WERI-Rb-1 (cell line): ENCODE measurements at places on chromosomes 7 and 10.
A peak's percentile ranks its signal among the peaks of the same experiment; 100 is the strongest.

DNA sequence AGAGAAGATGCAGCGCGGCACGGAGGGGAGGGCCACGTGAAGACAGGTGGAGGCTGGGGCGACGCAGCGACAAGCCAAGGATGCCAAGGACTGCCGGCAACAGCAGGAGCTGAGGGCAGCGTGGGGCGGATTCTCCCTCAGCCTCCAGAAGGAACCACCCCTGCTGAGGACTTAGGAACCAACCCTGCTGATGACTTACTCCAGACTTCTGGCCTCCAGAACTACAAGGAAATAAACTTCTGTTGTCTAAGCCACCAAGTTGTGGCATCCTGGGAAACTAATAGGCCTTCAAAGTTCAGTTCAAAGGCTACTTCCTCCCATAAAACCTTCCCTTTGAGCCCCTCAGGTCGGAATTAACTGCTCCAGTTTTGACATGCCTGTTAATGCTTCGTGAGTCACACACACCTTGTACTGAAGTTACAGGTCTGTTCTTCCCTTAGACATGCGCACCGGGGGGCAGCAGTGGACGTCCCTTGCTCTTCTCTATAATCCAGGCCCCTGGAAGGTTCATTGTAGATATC, 88.4 kb upstream of the RHEB start:
- peak; percentile 67 for DNase-seq

DNA sequence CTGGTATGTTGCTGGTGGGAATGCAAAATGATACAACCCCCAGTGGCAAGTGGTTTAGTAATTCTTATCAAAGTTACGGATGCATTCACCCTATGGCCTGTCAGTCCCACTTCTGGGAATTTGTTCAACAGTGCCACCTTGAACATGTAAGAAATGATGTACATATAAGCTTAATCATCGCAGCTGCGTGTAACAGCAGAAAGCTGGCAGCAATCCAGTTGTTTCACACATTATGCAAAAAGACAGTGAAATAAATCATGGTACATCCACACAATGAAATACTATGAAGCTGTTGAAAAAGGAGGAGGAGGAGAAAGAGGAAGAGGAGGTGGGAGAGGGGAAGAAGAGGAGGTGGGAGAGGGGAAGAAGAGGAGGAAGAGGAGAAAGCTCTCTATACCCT, 76.2 kb upstream of the MYL10 start:
- no peak for DNase-seq

DNA sequence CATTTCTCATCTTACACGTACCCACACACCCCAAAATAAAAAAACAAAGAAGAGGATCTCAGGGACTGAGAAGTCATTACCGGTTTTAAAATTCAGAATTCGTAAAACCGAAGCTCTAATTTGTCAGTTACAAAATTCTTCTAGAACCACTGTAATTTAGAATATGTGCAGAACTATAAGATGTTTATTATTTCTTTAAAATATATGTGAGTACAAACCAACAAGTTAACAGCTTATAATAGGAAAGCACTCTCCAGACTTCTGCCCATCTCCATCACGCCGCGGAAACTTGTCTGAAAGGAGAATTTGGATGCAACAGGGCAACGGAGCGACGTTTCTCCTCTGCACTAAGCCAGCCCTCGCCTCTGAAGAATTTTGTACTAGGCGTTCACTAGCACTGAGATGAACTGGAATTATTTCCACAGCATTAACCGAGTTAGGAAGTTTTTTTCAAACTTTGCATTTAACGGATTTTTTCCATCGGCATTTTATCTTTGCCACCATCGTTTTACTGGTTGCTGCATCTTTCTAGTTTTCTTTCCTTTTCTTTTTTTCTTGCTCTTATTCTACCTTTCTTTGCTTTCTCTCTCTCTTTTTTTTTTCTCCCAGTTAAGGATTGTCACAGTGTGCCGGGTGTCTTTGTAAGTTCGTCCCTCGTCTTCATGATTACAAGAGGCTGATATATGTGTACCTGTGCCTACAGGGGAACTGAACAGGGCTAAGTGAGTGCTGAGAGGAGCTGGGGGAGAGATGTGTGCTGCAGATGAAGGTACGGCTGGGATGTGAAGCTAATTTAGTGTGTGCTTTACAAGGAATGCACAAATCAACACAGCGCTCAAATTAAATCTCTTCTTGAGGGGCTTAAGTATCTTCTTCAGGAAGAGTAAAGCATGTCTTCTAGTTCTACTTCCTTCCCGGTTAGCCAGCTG, 295.9 kb upstream of the NFE2L3 start:
- DNase-seq: peak; percentile 27

DNA sequence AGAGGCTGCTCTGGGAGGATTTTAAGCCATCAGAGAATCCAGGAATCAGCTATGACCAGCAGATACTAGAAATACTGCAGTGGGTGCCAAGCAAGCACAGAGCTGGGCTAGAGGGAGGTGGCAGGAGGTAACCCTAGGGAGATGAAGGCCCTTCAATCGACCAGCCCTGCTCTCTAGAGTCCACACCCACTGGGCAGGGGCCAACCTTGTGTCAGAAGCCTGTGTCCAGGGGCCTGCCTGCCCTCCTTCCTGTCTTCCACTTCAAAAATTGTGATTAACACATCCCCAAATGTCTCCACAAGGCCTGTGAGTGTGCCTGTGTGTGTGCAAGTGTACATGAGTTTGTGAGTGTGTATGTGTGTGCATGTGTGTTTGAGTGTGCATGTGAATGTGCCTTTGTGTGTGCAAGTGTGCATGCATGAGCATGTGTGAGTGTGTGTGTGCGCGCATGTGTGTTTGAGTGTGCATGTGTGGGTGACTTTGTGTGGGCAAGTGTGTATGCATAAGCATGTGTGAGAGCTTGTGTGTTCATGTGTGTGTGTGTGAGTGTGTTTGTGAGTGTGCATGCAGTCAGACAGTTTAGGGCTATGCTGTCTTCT, 367.7 kb downstream of the SFMBT2 start:
- DNase-seq: no peak

DNA sequence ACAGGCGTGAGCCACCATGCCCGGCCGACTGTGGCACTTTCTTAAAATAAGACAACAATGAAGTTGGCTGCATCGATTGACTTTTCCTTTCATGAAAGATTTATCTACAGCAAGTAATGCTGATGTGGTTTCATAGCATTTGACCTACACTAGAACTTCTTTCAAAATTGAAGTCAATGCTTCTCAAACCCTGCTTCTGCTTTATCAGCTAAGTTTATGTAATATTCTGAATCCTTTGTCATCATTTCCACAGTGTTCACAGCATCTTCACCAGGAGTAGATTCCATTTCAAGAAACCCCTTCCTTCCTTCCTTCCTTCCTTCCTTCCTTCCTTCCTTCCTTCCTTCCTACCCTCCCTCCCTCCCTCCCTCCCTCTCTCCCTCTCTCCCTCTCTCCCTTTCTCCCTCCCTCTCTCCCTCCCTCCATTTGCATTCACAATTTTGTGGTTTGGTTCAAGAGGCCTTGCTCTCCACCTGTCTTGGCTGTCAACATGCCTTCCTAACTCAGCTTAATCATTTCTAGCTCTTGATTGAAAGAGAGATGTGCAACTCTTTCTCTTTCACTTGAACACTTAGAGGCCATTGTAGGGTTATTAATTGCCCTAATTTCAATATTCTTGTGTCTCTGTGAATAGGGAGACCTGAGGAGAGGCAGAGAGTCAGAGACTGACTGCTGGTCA, 52.1 kb downstream of the HDAC9 start:
- DNase-seq: no peak

- DNase-seq: peak; percentile 7
These were observed 35.5 kb downstream of the GPRIN2 start for GRCh38 chr10:46520941-46521340.

DNA sequence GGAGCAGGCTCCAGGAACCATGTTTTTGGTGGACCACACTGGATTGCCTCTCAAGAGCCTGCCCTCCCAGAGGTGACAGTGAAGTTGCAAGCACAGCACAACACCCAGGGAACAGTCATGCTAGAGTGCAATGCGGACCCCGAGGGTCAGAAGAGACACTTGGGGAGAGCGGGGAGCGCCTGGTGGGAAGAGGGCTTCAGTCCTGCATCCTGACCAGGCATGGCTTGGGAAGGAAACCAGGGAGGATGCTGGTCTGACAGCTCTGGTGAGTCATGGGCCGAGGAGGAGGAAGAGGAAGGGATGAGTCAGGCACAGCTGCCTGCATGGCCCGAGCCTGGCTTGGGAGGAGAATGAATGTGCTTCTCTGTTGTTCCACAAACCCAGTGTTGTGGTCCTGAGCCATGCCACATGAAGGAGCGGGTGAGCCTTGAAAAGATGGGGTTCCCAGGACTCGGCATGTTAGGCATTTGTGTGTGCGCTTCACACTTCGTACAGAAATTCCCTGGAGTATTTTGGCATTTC, 29.5 kb upstream of the ANKRD2 start:
- no peak for DNase-seq

DNA sequence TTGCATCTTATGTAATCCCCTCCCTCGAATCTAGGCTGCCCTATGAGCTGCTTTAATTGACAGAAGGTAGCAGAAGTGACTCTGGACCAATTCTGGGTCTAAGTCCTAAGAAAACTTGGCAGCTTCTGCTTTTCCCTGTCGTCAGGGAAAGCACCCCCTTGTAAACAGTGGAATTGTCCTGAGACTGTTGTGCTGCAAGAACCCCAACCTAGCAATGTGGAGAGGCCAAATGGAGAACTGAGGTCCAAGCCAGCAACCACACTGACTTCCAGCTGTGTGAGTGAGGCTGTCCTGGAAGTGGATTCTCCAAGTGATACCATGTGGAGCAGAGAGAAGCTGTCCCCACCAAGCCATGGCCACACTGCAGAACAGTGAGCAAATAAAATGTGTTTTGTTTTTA, 75.5 kb downstream of the ARHGAP22 start:
- no peak for DNase-seq

GRCh38 chr7:153152801-153153422, 393.4 kb downstream of the ACTR3B start:
- DNase-seq: no peak

GRCh38 chr10:19576576-19576975, 239.7 kb upstream of the PLXDC2 start:
- DNase-seq: peak; percentile 37

GRCh38 chr7:135189221-135189662, 18.7 kb upstream of the CYREN start:
- no peak for DNase-seq

DNA sequence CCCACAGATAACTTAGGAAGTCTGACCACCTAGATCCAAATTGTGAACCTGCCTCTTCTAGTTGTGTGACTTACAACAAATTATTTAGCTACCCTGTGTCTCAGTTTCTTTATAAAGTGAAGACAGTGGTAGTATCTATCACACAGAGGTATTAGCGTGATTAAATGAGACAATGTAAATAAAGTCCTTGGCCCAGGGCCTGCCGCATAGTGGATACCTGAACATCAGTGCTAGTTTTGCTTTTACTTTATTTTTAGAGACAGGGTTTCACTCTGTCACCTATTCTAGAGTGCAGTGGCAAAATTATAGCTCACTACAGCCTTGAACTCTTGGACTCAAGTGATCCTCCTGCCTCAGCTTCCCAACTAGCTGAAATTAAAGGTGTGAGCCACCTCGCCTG, 177.1 kb downstream of the CDK14 start:
- DNase-seq: no peak

DNA sequence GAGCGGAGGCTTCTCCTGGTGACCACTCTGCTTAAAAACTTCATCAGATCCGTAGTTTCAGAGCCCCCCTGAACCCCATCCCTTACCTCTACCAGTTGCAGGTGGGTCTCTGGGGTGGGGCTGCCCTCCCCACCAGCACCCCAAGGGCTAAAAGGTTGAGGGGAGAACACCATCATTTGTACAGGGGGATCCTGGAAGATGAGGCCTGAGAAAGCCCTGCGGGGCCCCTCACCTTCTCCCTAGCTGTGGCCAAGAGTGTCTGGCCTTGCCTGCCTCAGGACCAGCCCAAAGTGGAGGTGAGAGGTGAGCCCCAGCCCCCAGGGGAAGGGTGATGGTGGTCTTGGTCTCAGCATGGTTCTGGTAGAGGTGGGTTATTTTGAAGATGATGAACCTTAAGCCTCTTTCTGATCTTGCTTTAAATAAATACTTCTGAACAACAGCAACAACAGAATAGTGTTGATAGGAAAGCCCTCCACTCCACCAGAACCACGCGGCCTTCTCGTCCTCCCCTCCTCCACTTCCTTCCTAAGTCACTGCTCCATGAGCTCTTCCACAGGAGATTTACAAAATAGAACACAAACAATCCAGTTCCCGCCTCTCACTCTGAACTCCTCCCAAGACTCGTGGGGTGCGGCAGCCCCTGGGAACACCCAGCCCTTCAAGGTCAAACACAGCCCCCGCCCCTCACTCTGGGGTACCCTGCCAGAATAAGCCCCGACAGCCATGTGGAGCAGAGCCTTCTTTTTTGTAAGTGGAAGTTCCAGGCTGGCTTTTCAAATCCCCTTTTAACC, 169.1 kb downstream of the EGFR start:
- no peak for DNase-seq

- peak; percentile 70 for DNase-seq
These were observed 26.5 kb upstream of the NRG3 start for GRCh38 chr10:81848514-81848913.

GRCh38 chr7:3973264-3973663, 672.2 kb downstream of the SDK1 start:
- DNase-seq: no peak

- no peak for DNase-seq
These were observed 27.6 kb downstream of the SDHAF3 start for GRCh38 chr7:97145068-97145467.

GRCh38 chr7:43112459-43112940, at the start of gene HECW1:
HECW1 (plus strand) TSS chr7:43112647; CDS start chr7:43243906, 131,259 bp downstream.
- DNase-seq: peak; percentile 9

DNA sequence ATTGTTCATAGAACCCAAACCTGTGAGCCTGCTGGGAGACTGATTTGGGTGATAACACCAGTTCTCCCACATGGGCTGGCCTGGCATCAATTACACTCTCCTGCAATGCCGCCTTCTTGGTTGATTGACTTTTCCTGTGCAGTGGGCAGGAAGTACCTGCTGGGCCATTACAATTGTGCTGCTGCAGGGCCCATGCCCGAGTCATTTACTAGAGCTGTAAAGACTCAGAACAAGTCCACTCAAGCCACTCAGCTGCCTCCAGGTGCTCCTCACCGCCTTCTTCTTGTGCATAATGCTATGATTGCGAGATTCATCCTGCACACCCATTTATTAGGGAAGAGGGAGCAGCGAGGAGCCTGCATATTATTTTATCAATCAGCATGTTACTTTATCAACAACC, 264.0 kb downstream of the TCERG1L start:
- DNase-seq: no peak

DNA sequence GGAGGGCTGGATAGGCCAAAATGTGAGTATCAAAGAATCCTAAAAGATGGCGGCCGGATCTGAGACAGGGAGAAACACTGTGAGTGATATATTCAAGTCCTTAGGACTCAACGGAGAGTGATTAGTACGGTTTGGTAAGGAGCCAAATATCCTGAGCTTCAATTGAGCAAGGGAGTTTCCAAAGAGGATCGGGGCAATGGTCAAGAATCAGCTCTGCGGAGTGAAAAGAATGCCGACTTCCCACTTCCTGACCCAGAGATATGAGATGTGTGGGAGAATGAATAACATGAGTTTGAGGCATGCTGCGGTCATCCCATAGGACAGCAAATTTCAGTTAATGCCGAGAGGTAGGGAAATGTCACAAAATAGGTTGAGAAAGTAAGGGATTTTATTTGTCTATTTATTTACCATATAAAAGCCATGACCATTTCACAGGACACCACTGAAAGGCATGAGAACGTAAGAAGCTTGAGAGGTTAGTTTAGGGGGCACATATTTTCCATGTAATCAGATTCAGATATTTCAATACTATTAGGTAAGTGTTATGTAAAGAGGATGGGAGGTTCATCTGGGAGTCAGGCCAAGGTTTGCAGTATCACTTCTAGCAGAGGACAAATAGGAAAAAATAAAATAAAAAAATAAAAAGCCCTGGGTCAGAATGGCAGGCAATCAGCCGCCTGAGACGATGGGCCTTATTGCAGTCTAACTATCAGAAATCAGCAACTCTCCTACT, 165.6 kb downstream of the HGF start:
- no peak for DNase-seq

GRCh38 chr10:116815641-116816415, 33.5 kb upstream of the ENO4 start:
- DNase-seq: no peak
